A172 (cell line): ENCODE measurements at places on chromosomes 6 and 20. TPM values are rescaled to one million over a fixed set of nuclear protein-coding genes. Genes with fewer than 3 reads are reported as not detected.

DNA sequence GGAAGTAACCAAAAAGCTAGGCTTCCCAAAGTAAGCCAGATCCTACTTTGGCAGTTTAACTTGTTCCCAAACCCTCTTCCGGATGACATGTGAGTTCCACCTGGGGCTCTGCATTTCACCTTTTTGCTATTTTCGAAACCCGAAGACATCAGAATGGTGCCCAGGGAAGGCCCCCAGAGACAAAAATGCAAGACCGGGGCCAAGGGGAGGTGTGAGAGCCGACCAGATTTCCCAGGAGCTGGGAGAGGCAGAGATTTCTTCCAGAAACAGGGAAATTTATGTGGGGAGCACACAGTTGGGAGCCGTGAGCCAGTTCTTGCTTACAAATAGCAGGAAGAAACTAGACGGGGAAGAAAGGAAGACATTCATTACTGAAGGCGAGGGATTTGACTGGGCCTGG is 209.7 kb downstream of the ZNF217 start:
- DNase-seq = no peak

GRCh38 chr6:89792881-89793280 is 26.7 kb downstream of the MDN1 start:
- peak; percentile 18 for DNase-seq

- no peak for DNase-seq
Observed at GRCh38 chr6:79180052-79180451, 54.4 kb downstream of the HMGN3 start.

DNA sequence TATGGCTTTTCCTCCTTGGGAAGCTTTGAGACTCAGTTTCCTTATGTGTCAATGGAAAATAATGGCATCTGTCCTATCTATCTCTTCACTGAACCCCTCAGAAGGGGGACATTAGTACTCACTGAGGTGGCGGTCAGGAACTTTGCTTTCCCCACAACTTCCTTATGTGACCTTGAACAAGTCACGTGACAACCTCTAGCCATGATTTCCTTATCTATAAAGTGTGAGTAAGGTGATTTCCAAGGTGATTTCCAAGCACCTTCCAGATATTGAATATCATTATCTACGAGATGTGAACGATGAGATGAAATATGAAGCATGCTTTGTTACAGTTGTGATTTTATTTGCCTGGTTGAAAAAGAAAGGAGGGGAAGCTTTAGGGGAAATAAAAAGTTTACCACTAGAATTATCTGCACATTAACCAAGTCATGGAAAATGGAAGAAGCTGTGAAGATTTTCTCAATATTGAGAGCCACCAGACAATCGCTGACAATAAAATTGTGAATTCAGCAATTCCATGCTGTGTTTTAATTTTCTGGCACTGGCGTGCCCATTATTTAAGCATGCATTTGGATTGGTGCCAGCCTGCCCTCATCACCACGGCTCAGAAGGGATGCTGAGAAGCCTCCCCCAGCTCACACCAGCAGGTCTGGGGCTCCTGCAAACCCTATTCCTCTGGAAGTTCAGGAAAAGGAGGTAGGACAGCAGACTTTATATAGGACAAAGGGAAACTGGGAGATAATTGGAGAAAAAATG is 255.3 kb downstream of the CD83 start:
- no peak for DNase-seq

- DNase-seq = no peak
Observed at GRCh38 chr6:127834136-127834535, 66.7 kb downstream of the THEMIS start.

DNA sequence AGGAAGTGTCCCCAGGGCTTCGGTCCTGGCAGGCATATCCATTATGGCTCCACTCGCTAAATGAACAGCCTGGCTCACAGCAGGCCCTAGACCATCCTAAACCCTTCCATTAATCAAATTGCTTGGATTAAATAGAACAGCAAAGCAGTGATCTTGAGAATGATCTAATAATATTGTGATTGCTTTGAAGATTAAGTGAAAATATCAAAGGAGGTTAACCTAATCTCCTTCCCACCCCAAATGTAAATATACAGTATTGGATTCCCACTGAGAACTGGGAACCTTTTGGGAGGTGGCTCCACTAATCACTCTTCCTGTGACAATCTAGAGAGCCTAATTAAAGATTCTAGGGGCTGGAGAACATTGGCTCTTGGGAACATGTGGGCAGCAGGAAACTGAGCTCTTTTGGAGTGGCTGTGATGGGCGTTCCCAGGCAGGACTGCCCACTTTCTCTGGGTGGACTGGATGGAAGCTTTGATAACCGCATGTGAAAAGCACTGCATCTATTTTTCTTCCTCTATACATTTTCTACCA is 68.3 kb upstream of the FRMD1 start:
- DNase-seq = no peak

- DNase-seq = no peak
Observed at GRCh38 chr20:36110994-36111393, 43.5 kb upstream of the EPB41L1 start.

- DNase-seq = peak; percentile 97
Observed at GRCh38 chr6:11851387-11851786, 72.8 kb upstream of the ADTRP start.

DNA sequence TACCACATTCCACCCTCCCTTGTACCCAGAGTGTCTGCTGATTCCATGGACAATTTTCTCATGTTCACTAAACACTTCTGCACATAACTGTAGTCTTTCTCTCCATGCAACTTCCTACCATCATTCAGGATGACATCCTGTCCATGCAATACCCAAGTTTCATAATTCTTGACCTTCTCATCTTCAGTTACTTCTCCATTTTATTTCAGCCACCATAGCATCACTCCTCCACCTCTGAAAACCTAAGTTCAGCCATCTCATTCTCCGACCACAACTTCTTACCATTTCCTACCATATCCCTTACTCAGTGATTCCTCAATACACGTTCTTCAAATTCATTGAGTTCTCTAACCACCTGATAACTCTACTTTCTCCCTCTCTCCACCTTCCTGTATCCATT is 216.5 kb upstream of the TENT5A start:
- DNase-seq = no peak

DNA sequence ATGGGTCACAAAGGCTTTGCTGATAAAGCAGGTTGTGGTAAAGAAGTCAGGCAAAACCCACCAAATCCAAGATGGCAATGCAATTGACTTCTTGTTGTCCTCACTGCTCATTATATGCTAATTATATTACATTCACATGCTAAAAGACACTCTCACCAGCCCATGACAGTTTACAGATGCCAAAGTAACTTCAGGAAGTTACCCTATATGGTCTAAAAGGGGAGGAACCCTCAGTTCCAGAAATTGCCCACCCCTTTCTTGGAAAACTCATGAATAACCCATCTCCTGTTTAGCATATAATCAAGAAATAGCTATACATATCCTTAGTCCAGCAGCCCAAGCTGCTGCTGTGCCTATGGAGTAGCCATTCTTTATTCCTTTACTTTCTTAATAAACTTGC is 501.1 kb downstream of the MEI4 start:
- DNase-seq = no peak

DNA sequence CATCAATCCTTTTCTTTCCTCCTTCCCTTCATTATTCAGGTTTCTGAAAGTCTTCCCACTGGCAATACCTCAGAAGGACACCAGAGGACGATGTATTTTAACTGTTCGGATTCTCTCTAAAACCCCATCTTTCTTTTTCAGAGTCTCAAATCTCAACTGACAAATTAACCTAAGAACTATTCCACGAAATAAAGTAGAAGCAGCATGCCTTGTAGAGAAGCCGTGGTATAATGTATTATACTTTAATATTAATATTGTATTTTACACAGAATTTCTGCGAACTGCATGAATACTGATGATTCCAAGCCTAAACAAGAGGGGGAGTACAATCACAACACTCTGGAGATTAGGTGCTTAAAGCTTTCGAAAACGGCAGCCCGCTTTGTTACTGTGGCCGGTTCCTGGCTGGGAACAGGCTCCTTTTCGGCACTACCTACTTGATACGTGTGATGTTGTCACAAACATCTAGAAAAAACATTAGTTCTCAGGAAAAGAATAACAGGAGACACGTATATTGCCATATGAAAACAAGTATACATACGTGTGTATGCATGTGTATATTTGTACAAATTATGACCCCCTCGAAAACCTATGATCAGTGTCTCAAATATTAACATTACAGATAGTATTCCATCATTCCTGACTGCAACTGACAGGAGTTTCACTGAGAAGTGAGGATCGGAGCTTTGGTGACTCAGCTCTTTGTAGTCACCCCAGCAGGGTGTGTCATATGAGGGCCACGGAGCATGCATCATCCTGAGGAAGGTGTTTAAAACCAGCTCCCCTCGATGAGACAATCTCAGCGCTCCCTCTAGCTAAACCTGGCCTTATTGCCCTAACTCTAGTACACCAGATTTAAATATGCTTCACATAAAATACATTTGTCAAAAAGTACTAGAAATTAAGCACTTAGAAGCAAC is 319.7 kb upstream of the TCF21 start:
- peak; percentile 91 for DNase-seq

DNA sequence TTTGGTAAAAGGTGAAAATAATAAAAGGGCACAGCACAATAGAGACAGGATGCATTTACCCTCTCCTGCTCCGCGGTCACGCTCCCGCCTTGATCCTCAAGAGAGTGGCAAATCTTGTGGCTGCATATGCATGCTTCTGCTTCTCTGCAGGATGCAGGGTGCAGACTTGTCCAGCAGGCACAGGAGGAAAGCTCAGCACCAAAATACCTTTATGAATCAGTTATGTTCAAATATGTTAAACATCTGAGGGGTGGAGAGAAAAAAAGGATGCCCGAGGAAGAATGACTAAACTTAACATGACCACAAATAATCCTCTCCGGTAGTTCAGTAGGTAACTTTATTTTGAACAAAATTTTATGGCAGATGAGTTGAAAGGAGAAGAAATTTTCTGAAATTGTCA is 366.1 kb upstream of the SOX4 start:
- peak; percentile 31 for DNase-seq

- peak; percentile 68 for DNase-seq
Observed at GRCh38 chr20:621125-621756, 11.1 kb upstream of the TCF15 start.

- DNase-seq = peak; percentile 24
Observed at GRCh38 chr20:25360631-25361286, 29.9 kb downstream of the ABHD12 start.

GRCh38 chr6:100117680-100118079 is 123.7 kb upstream of the MCHR2 start:
- no peak for DNase-seq

DNA sequence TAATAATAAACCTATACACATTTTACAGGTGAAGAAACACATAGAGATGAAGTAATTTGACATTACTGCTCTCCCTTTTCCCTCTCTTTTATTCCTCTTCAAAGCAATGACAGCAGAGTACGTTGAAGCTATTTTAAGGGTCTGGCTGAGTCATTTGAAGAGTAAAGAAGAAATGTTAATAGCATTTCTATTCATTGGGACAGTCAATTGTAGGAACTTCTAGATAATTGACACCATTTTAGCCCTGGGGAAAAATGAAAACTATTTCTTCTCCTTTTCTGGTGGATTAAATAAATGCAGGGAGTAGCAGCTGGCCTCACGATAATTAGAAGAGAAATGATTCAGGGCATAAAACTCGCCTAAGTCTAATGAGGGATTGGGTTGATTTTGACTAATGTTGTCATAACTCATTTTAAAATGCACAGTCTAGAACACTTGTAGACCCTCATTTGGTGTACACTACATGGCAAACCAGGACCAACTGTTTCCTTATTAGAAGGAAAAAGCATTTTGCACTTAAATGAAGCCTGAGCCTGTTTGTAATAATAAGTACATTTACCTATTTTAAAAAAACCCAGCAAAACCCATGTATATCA is 48.1 kb downstream of the RIPOR2 start:
- no peak for DNase-seq

DNA sequence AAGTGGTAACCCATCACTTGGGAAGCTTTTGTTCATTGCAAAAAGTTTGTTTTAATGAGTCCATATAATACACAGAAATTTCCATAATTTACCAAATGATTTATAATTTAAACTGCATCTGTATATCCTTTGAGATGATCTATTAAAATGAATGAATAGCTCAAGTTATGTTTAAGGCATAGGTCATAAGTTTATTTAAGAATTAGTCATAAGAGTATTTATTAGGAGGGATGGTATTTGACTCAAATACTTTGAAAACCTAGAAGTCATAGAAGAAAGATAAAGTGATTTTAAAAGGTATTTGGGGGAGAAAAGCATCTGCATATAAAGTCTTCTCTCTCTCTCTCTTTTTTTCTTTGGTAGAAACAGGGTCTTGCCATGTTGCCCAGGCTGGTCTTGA is 388.5 kb downstream of the CDKAL1 start:
- DNase-seq = no peak

- no peak for DNase-seq
Observed at GRCh38 chr6:152905551-152906299, 77.1 kb downstream of the FBXO5 start.

DNA sequence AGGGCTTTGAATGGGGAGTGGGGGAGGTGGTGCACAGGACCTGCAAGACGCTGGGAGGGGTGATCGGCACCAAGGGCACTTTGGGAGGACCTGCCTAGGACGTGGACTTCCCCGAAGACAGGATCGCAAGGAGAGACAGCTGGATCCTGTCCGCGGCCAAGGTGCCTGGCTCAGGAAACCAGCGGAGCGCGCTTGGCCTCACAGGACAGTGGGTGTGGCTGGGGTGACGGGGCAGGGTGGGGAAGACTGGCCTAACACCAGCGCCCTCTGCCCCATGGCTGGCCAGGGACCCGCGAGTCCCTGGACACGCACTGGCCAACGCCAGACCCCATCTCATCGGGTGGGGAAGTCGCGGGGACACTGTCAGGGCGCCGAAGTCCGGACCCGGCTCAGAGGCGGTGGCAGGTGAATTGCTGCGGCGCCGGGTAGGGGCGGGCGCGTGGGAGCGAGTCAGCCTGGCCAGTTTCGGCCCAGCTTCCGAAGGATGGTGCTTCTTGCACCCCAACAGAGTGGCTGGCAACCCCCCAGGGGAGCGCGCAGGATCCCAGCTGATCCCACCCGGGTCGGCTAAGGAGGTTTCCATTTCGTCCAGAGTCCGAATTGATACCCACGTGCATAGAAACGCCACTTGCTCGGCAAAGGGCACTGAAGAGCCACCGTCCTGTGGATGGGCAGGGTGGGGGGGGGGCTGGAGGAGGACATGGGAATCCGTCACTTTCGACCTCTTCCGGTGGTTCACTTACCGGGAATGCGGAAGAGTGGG is 785 bp upstream of the THBD start:
- no peak for DNase-seq

Gene KIAA1755
- 0.57 and 0.69 TPM in 2 replicates for total RNA-seq

Gene DUSP15
- total RNA-seq = 2.4 and 2.5 TPM in 2 replicates

Gene SSTR4
- not detected in 2 replicates for total RNA-seq

Gene KHDC1
- 6.4 and 8.5 TPM in 2 replicates for total RNA-seq

Gene TRIM31
- not detected in 2 replicates for total RNA-seq

Gene NR2E1
- total RNA-seq = 0.05 TPM in 1 of 2 replicates, not detected in the other

Gene RUNX2
- total RNA-seq = 1.1 and 4.3 TPM in 2 replicates

Gene WFDC10B
- 0.98 TPM in 1 of 2 replicates, not detected in the other for total RNA-seq

Gene GJE1
- total RNA-seq = not detected in 2 replicates

Gene KCNK16
- not detected in 2 replicates for total RNA-seq

Gene PNPLA1
- not detected in 2 replicates for total RNA-seq

Gene ASCC3
- total RNA-seq = 39.4 and 41.7 TPM in 2 replicates

Gene NFKBIL1
- total RNA-seq = 21.1 and 22.0 TPM in 2 replicates

Gene SH3BGRL2
- total RNA-seq = 1.2 and 2.3 TPM in 2 replicates
